ENCODE measurements at places on chromosomes 3 and 15.

- no peak for DNase-seq
These were observed 66.4 kb downstream of the PTPRG start for GRCh38 chr3:61627768-61628185.

- no peak for DNase-seq
These were observed 268.7 kb downstream of the EDEM1 start for GRCh38 chr3:5456199-5456598.

DNA sequence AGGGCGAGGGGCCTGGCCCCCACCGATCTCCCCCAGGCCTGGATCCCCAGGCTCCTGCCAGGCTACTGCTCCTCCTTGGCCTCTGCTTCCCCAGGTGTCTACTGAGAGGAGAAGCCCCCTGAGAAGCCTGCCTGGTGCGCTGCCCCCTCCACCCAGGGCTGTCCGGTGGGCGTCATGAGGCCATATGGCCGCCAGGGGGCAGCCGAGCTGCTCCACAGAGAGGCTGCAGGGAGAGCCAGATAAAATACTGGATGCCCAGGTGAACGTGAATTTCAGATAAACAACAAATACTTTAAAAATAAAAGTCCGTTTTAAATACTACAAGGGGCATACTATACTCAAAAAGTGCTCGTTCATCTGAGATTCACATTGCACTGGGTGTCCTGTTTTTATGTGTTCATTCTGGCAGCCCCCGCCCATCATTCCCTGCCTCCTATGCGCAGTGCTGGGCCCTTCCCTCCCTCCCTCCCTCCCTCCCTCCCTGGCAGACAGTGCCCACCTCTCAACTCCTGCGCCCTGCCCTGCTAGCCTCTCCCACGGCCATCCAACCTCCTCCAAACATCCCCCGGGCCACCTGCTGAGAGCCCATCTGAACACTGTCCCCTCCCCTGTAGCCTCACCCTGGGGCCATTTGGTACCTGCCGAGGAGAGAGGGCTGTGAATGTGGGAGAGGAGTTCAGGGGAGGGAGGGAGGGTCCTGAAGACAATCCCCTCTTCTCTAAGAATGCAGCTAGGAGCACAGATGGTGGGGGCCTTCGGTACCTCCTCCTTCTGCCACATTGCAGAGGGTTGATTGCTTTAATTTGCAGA is 29.6 kb downstream of the PSTPIP1 start:
- DNase-seq: peak; percentile 62

DNA sequence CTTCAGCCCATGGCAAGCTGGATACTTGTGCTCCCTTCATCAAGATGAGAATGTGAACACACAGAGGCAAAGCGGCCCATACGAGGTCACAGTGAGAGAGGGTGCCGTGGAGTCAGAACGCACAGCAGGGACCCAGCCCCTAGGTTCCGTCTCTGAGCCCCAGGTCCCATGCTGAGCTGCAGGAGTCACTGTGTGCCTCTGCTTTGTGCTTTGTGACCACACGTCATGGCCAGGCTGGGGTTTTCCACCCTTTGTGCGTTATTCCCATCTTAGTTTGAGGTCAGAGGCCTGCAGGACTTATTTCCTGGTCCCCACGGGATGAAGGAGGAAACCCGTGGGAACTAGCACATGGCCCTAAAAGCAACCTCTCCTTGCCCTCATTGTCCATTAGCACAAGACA is 140.3 kb downstream of the TJP1 start:
- DNase-seq: no peak

DNA sequence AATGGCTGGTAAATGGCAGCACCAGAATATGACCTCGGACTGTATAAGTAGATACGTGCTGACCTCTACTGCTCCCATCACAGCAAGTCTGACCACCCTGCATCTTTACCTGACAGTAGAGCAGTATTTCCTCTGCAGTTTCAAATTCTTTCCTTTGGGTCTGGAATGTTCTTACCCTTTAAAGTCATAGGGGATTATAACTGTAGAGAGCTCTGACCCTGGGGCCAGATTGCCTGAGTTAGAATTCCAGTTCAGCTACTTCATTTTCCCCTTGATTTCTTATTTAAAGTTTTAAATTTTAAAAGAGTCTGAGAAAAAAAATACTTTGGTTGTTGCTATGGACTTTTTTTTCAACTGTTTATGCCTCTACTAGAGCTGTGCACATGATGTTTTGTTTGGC is 237.7 kb downstream of the NR1D2 start:
- no peak for DNase-seq

DNA sequence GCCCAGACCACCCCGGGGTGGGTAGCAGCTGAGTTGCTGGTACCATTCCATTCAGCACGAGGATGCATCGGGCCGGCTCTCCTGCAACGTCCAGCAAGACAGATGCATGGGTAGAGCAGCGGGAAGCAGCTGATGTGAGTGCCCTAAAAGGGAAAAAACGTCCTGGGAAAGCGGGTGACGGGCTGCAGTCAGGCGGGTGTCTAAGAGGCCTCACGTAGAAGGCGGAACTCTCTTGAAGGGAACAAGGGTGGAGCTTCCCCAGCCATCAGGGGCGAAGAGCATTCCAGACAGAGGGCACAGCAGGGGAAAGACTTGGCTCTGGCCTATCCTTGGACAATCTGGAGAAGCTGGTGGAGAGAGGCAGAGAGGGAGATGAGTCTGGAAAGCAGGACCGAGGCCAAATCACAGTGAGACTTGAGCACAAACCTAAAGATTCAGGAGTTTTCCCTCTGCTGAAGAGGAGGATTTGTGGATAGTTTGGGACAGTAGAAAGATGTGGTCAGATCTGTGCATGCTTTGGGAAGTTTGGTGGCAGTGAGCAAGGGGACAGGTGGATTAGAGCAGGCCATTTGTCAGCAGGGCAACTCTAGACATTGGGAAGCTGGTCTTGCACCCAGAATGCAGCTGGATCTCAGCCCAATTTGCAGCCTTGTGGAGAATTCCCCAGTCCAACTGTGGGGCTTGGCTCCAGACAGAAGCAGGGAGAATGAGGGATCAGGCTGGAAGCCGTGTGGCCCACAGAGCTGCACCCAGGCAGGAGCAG is 70.7 kb downstream of the SEMA5B start:
- DNase-seq: no peak

DNA sequence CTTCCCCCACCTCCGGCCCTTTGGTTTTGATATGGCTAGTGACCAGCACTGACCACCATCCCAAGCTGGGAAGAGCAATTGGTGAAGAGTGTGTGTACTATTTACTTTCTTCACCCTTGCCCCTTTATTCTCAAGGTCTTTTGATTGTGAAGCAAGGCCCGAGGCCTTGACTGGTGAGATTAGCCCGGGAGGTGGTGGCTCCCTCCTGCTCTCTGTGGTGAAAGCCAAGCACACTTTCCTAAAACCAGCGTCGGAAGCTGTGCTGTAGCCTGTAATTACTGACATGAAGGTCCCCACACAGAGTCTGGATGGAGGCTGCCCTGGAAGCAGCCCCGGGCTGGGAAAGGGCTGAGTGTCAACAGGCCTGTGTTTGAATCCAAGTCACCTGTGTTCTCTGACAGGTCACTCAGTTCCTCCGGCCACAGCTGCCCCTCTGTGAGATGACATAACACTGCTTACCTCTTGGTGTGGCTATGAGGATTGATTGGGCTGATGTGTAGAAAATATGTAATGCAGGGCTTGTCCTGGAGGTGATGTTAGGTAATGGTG is 60.5 kb upstream of the PRR23C start:
- no peak for DNase-seq

- DNase-seq: no peak
These were observed 53.0 kb downstream of the CHSY1 start for GRCh38 chr15:101198800-101199199.

DNA sequence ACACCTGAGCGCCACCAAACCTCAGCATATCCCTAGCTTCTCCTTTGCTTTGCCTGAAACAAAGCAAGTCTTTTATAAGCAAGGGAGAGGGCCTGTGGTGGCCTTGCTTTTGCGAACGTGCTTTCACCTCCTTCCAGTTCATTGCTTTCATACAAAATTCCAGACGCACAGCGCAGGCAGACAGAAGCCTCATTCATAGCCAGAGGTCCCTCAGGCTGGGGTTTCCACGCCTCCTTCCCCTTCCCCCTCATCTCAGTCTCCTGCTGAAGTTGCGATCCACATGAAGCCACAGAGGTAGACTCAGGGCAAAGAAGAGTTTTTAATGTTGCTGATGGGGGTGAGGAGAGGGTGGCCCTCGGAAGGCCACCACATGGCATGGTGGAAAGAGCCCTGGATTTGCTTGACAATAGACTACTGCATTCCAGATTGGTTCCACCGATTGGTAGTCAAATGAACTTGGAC is 59.4 kb upstream of the FLNB start:
- DNase-seq: no peak

DNA sequence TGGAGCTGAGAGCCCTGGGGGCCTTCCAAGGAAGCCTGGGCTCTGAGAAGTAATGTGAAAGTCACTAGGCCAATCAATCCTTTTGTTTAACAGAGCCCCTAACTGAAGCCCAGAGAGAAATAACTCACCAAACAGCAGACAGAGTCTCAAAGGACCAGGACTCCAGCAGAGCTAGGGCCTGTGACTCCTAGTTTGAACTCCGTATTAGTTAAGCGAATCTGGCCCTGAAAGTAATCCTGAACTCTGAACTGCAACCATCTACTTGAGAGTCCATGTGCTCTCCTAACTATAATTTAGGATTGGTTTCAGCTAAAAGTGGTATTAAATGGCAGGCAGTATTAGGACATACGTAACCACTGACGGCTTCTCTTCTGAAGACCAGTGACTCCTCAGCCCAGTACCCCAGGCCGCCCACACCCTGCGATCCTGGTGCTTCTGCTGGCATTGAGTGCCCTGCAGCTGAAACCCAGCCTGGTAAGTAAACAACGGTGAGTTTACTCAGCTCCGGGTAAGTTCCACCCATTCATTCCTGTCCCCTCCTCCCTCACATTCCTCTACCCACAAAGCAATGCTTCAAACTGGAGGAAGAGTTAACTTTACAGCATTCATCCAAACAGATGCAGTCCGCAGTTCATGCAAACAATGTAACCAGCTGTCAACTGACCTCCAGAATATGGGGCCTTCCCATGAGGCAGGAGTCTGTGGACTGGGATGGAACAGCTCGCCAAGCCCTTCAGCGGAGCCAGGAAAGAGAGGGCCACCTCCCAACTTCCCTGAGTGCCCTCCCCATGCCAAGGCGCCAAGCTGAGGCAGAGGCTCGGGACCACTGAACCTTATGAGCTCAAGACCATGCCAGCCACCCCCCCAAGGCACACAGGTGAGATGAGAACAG is 7.3 kb downstream of the MYO5C start:
- DNase-seq: no peak

GRCh38 chr3:126389794-126390146 is 4.9 kb upstream of the CFAP100 start:
- DNase-seq: no peak

DNA sequence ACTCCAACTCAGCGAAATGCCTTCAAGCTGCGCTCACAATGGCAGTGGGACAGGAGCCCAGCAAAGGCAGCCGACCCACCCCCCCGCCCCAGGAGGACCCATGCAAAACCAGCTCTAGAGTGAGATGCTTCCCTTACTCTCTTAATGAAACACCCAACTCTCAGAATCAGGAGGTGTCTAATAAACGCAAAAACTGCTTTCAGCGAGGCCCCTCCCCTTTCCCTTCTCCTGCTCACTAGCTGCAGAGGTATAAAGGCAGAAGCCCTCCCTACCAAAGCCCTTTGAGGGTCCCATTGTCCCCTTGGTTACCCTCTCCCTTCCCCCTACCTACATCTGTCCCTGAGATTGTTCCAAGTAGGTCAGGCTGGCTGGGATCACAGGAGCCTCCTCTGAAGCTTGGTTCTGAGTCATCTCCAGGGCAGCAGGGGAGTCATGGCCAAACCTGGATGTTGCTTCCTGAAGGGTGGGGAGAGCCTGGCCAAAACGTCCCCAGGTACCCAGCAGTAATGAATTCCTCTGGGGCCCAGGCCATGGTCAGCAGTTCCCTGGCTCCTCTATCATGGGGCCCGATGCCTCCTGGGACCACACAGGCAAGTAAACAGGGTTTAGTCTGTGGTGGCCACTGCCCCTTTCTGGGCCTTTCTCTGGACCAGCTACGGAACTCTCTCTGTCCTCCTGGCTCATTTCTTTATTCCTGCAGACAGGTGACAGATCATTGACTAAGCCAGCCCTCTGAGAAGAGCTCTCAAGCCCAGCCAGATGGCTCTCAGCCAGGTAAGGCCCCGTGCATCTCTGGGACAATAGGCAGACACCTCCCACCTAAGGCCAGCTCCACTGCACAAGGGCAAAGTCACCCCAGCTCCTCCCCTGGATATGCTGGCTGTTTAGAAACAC is 8.6 kb downstream of the KLHL25 start:
- DNase-seq: no peak

Data from CD4-positive, alpha-beta T cell treated with Interleukin-15 for 4 hours (primary cell).